ENCODE measurements at places on chromosomes 5 and 9.

DNA sequence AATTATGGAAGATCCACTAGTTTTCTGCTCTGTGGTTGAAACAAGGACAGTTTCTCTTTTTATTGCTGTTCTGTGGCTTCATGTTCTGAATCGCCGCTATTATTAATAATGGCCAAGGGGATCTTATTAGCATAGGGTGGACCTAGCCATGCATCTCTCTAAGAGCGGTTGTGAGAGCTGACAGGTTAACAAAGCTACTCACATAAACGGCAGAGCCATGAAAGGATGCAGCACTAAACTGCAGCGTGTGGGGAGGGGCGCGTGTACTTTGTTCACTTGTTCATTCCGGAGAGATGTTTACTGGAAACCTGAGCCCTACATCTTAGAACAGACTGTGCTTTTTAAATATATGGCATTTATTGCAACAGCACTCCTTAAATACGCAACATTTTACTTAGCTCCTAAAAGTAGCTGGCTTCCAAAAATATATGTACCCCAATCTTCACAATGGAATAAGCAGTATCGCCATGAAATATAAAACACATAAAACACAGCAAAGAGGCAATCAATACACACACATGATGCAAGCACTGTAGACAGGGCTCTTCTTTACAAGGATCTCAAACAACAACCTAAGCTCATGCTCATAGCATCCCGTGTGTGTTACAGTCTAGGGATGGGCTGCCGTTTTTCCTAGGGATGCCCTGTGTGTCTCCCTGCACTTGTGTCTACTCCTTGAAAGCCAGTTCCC, 424.6 kb downstream of the MED10 start:
- no peak for DNase-seq

DNA sequence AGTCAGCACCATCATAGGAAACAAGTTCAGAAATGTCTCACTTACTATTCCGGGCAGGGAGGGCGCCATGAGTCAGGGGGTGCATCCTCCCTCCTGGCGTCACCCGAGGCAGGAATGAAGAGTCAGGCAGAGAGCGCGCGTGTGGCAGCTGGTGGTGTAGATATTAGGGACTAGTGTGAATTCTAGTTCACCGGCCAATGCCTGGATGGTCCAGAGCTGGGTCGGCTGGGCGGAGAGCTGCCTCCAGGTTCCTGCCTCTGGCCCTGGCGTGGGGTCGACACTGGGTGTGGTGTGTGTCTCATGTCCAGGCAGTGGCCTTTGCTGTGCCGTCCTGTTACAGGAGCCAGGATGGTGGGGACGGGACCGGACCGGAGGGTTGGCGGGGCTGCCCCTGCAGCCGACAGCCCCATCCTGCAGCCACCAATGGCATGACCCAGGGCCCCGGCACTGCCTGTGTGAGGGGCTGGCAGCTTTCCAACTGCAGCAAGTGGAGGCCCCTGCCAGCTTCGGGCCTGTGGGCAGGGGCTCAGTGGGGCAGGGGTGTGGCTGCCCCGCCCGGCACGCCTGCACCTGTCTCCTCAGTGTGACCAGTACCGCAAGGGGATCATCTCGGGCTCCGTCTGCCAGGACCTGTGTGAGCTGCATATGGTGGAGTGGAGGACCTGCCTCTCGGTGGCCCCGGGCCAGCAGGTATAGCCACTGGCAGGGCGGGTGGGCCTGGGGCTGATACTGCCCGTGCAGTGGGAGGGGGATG, 9.1 kb downstream of the DIPK1B start:
- no peak for DNase-seq

GRCh38 chr9:37996819-37997217, 72.2 kb downstream of the SHB start:
- DNase-seq = no peak

GRCh38 chr5:40437452-40437861, 242.3 kb upstream of the PTGER4 start:
- DNase-seq = no peak

GRCh38 chr5:133029416-133029815, 3.1 kb upstream of the ZCCHC10 start:
- DNase-seq = no peak

DNA sequence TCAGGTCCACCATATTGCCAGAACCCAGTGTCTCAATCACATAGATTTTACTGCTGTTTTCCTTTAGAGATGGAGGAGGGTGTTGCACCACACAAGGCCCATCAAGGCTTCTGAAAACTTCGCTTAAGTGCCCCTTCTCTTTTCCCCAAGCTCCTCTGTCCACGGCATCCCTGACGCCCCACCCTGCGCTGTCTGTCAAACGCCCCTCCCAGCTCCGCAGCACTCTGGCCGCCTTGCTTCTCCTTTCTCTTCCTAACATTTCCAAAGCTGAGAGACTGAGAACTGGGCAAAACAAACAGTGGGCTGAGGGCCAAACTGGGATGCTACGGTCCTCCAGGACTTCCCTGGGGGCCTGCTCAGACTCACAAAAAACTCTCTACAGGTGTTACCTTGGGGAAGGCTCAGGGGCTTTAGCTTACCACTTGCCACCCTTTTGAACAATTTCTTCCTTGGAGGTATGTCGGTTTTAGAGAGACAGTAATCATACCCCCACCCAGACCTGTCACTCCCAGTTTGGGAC, 28.3 kb upstream of the ERGIC1 start:
- DNase-seq = no peak

GRCh38 chr5:173953528-173954090, 35.4 kb upstream of the C5orf47 start:
- no peak for DNase-seq

- no peak for DNase-seq
Measured at GRCh38 chr9:21904776-21905175, 89.4 kb downstream of the CDKN2A start.

GRCh38 chr9:7144265-7145046, 386.7 kb downstream of the KDM4C start:
- no peak for DNase-seq

- no peak for DNase-seq
Measured at GRCh38 chr9:127168756-127169574, 46.5 kb upstream of the ANGPTL2 start.

DNA sequence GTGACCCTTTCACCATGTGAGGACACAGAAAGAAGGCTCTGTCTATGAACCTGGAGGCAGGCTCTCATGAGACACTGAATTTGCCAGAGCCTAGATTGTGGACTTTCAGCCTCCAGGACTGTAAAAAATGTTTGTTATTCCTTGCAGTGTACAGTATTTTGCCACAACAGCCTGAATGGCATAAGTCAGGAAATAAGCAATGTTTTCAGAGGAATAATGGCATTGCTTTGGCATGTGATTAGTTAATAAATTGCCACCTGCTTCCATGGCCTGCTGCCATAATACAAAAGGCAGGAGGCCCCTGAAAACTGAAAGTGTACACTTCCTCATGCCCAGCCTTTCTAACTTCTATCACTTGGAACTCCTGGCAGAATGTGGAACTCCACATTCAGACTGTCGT, 408.1 kb downstream of the GADD45G start:
- no peak for DNase-seq

DNA sequence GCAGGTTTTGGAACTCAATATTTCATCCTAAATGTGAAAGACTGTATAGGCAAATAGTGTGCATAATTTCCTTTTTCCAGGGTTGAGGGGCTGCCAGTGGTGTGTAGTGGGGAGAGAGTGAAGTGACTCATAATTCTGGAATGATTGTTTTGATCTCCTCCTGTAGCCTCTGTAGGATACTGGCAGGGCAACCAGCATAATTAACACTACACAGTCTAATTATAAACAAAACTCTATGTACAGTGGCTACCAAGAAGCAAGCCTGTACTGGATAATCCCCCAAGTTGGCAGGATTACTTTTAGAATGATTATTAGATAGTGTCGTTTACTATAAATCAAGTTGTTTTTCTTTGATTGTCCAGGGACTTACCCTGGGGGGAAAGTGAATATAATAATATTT, 32.2 kb downstream of the LNPEP start:
- DNase-seq = peak; percentile 21

Data from fibroblast of skin of left biceps (primary cell).